ENCODE measurements at places on chromosomes 12 and 14. TPM values are rescaled to one million over a fixed set of nuclear protein-coding genes. Genes with fewer than 3 reads are reported as not detected.

KRT8 gene
- 48.8 TPM for total RNA-seq

RASSF9 gene
- 1.6 TPM for total RNA-seq

FITM1 gene
- not detected for total RNA-seq

CCDC63 gene
- total RNA-seq = not detected

TCL1B gene
- total RNA-seq = not detected

MAP1LC3B2 gene
- total RNA-seq = 1.8 TPM

RIMKLB gene
- total RNA-seq = 12.7 TPM

ZBTB42 gene
- total RNA-seq = 3.9 TPM

SOAT2 gene
- total RNA-seq = 0.12 TPM

ASIC1 gene
- 13.2 TPM for total RNA-seq

ULK1 gene
- total RNA-seq = 14.5 TPM

GLIPR1L1 gene
- not detected for total RNA-seq

BAG5 gene
- 16.3 TPM for total RNA-seq

FAM90A1 gene
- total RNA-seq = 0.09 TPM

PLEKHG7 gene
- not detected for total RNA-seq

SLC4A8 gene
- total RNA-seq = under 0.01 TPM

FAM186B gene
- total RNA-seq = not detected

MRPL52 gene
- total RNA-seq = 42.4 TPM

RERG gene
- total RNA-seq = 1.6 TPM

NOS1 gene
- total RNA-seq = not detected

LRTM2 gene
- not detected for total RNA-seq

FAR2 gene
- 2.3 TPM for total RNA-seq

CERS5 gene
- 23.0 TPM for total RNA-seq

EID3 gene
- total RNA-seq = 3.6 TPM

BICDL1 gene
- 0.09 TPM for total RNA-seq

KRT83 gene
- not detected for total RNA-seq

CHMP4A gene
- 31.7 TPM for total RNA-seq

MIP gene
- not detected for total RNA-seq

ACSM4 gene
- not detected for total RNA-seq

RNU4-1 gene
- under 0.01 TPM for total RNA-seq

ALG10B gene
- total RNA-seq = 3.4 TPM

IL23A gene
- not detected for total RNA-seq

TMEM229B gene
- 1.8 TPM for total RNA-seq

SERPINA3 gene
- total RNA-seq = 80.7 TPM

BCL11B gene
- not detected for total RNA-seq

CLEC6A gene
- not detected for total RNA-seq

OR10P1 gene
- total RNA-seq = not detected

STYK1 gene
- 0.26 TPM for total RNA-seq

ACIN1 gene
- 55.5 TPM for total RNA-seq

RAD51B gene
- total RNA-seq = 2.9 TPM

RPS6KL1 gene
- total RNA-seq = 0.26 TPM

TMEM179 gene
- not detected for total RNA-seq

STAT2 gene
- 128 TPM for total RNA-seq

STAT6 gene
- total RNA-seq = 85.1 TPM

TEDC1 gene
- 3.6 TPM for total RNA-seq

SLC25A21 gene
- total RNA-seq = not detected

GXYLT1 gene
- 5.4 TPM for total RNA-seq

IGF1 gene
- 0.09 TPM for total RNA-seq

RNF212B gene
- total RNA-seq = not detected

TEAD4 gene
- 24.0 TPM for total RNA-seq

MTHFD1 gene
- total RNA-seq = 31.2 TPM

OTX2 gene
- total RNA-seq = not detected

C14orf180 gene
- total RNA-seq = not detected

BDKRB1 gene
- 0.68 TPM for total RNA-seq

GPR68 gene
- 0.47 TPM for total RNA-seq

ZNF10 gene
- 4.3 TPM for total RNA-seq

RDH12 gene
- total RNA-seq = not detected

All from pericardium fibroblast (primary cell).